ENCODE measurements at places on chromosomes 4 and X. TPM values are rescaled to one million over a fixed set of nuclear protein-coding genes. Genes with fewer than 3 reads are reported as not detected.

DNA sequence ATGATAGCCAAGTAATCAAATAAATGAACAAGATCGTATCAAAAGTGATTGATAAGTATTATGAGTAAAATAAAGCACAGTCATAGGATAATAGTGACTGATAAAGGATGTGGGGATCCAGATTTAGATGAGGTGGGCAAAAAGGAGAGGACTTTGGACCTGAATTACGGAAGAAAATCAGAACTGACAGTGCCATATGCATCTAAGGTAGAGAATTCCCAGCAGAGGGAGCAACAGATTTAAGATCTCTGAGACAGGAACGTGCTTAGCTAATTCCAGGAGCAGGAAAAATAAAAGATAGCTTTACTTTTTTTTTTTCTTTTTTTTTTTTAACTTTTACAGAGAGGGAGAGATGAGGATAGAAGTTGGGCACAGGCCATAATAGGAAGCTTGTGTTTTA, 189.9 kb downstream of the NWD2 start:
- no peak for DNase-seq

DNA sequence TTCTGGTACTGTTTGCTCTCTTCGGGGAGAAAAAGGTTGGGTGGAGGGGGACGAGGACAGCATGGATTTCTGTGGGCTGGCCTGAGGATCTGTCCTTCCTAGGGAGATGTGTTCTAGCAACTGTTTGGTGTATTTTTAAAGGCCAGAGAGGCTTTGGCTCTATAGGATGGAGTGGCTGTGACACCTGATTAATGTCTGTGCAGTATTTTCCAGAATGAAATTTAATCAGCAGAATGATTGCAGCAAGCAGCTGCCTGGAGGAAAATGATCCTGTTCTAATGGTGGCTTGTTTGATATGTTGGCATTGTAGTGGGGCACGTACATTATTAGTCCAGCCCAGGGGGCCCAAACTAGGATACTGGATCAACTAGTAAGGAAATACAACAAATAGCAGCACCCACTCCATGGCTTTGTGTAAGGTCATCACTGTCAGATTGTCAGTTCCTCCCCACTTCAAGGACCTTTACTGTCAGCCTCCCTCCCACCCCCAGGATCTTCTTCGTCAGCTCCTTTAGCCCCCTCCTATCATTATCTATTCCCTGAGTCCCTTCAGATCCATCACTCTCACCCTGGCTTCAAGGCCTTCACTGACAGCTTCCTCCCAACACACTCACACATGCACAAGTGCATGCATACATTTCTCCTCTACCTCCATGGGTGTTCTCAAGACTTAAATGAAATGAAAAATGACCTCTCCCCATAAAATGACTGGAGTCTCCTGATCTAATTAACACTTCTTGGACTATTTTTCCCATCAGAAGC, 10.4 kb upstream of the TMEM255A start:
- no peak for DNase-seq

DNA sequence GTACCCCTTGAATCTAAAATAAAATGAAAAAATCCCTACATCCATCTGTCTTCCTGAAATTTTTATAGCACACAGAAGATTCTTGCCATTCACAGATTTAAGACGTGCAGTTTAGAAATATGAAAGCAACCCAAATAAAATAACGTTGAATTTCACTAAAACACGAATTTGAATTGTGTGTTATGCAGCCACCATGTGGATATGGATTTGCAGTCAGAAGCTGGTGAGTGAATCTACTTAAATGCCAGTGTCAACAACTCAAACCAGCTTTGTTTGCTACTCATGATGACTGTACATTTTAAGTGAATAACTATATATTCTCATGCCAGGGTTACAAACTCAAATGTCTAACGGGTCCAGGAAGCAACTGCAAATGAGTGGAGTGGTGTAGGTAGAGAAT, 173.0 kb upstream of the HAND2 start:
- DNase-seq = no peak

DNA sequence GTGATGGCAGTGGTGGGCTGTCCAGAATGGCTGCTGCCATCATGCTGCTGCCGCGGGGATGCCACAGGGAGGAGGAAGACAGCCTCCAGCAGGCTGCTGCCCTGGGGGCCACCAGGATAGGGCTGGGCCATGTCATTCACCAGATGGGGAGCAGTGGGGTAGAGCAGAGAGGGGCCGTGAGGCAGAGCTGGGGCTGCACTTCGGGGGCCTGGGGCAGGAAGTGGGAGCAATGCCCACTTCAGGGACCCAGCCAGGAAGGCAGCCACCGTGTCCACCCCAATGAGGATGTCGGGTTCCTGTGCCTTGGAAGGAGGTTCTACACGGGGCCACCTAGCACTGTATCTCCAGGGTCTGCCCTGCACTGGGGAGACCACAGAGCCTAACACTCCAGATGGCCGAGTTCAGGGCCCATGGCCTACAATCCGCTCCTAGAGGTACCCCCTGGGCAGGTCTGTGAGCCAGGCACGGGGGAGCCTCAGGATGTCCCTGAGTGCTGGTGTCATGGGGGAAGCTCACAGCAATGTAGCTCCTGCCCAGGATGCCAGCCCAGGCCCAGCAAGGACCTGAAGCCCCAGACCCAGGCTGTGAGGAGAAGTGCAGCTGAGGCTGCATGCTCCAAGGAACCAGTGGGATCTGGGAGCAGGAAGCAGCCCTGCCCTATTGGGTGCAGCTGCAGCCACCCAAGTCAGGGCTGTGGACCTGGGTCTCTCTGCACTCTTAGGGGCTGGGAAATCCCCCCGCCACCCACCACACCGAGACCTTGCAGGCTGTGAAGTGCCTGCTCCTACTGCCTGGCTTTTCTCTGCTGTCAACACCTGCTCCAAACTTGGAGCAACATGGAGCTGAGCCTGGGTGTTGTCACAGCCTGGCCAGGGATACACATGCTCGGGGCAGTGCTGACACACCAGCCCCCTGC, 140.3 kb downstream of the PDHA2 start:
- no peak for DNase-seq

GRCh38 chr4:94995684-94996394, 238.1 kb downstream of the BMPR1B start:
- DNase-seq = no peak

DNA sequence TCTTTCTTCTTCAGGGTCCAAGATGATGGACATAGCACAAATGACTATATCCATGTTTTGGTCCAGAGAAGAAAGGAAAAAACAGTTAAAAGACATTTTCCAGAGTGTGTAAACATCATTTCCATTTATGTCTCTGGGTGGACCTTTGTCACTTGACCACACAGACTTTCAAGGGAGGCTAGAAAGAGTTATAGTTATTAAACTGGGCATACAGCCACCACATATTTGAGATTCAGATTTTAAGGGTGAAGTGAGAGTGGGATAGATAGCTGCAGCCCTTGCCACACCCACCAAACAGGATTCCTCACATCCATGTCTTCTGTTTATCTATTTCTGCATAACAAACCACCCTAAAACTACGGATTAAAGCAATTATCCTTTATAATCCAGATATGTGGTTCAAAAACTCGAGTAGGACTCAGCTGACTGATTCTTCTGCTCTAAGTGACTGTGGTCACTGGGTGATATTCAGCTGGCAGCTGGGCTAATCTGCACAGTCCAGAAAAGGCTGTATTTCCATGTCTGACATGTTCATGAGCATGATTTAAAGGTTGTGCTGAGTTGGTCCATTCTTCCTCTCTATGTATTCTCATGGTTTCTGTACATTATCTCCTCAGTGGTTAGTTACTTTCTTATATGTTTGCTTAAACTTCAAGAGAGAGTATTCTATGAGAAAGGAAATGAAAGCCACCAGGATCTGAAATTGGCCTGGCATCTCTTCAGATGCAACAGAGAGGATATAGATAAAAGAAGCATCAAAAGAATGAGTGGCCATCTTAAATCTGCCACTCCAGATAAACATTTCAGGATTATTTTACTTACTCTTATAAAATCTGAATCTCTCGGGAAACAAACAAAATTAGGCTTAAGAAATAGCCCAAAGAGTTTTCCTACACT, 459.8 kb upstream of the CTSO start:
- DNase-seq = no peak

DNA sequence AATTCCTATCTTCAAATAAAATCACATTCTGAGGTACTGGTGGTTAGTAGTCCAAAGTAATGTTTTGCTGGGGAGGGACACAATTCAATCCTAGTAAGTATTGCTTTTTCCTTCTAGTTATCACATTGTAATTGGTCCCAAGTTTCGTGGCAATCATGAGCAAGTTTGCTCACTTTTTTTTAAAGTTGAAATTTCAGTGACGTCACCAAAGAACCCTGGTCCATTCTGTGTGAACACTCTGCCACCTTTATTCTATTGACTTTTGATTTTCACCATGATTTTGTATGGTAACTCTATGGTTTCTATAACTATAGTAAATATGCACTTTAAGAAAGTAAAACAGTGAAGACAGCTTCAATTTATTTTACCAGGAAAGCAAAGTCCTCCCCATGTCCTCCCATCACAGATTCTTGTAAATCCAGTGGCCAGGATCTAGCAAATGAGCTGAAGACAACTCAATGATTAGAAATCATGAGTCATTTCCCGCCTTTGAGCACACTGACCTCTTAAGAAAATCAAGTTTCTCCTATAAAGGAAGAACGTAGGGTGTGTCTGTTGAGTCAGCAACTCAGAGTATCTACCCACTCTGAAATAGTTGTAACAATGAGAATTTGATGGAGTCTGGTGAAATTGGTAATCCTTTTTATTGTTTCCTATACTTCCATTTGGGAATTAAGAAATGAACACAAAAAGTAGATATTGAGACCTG, 1306.6 kb upstream of the PABPC4L start:
- no peak for DNase-seq

DNA sequence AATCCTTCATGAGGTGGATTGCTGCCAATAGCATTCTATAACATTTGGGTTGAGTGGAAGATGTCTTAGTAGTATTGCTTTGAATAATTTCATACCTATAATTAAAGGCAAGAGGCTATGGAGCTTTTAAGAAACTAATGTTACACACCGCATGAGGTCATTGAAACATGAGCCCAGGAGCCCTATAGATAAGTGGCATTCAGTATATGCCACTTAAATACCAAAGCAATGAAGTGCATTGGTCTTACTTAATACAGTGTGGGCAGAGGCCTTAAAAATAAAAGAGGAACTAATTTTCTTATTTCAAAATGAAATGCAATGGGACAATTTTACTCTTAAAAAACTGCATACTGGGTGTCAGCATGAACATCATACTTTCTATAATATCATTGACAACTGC, 47.5 kb downstream of the SPATA18 start:
- DNase-seq = no peak

DNA sequence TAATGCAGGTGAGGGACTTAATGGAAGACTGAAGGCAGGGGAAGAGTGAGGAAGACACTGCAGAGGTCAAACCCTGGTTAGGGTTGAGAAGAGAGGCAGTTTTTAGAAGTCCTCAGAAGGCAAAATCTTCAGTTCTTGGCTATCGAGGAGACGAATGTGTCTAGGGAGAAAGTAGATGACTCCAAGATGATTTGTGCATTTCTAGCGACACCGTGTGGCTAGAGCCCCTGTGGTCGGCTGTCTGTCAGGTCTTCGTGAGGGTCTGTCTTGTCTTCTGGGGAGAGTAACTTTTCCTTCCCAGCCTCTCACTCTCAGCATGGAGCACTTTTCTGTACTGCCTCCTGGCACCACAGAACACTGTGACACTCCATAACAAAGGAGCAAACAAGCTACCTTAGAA, 458.1 kb downstream of the STIM2 start:
- no peak for DNase-seq

DNA sequence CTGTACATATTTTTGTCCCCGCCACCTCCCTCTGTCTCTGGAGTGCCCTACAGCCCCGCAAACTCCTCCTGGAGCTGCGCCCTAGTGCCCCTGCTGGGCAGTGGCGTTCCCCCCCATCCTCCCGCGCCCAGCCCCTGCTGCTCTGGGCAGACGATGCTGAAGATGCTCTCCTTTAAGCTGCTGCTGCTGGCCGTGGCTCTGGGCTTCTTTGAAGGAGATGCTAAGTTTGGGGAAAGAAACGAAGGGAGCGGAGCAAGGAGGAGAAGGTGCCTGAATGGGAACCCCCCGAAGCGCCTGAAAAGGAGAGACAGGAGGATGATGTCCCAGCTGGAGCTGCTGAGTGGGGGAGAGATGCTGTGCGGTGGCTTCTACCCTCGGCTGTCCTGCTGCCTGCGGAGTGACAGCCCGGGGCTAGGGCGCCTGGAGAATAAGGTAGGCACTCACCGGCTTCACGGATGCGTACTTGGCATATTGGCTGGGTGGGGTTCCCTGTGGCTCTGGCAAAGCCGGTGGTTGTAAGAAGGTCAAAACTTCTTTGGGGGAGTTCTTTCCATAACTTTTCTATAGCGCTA, 653 bp downstream of the HHIP start:
- no peak for DNase-seq

- no peak for DNase-seq
Observed at GRCh38 chr4:102350634-102351033, 5.4 kb upstream of the SLC39A8 start.

GRCh38 chrX:39320165-39320564, 518.9 kb downstream of the MID1IP1 start:
- no peak for DNase-seq

- DNase-seq = no peak
Observed at GRCh38 chrX:71000139-71000538, 68.0 kb downstream of the SNX12 start.

DNA sequence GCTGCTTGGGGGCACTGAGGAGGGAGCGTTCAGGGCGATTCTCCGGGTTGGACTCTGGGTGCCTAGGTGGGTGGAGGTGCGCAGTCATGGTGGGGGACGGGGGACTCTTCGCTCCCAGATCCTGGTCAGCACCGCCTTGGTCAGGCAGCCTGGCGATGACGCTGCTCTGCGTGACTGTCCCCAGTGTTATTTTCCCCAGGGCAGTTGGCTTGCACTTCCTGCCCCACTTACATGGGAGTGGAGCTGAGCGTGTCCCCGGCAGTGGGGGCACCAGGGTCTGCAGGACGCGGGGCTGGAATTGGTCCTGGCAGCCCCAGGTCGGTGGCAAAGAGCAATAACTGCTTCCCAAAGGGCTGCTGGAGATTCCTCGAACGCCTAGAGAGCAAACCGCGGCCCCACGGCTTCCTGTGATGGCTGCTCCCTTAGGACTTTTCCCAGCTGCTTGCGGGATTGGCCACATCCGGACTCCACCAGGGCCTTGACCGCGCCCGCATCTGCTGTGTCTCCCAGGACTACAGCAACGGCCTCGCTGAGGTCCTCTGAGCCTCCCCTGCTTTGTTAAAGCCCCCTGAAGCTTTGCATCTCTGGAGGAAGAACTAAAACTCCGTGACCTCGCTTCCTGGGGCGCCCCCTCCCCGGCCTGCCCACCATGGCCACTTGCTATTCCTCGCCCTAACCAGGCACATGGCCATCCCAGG, 35.3 kb upstream of the GPR78 start:
- DNase-seq = no peak

Gene DACH2
- total RNA-seq = not detected

Gene SHOX
- not detected for total RNA-seq

Gene GPR82
- 0.31 TPM for total RNA-seq

All from omental fat pad (tissue), 4 donors.